Muscle of back (tissue), 13 donors: ENCODE measurements at places on chromosomes 16 and 17.

GRCh38 chr16:28617874-28618273 is 8.0 kb upstream of the SULT1A1 start:
- DNase-seq: no peak

DNA sequence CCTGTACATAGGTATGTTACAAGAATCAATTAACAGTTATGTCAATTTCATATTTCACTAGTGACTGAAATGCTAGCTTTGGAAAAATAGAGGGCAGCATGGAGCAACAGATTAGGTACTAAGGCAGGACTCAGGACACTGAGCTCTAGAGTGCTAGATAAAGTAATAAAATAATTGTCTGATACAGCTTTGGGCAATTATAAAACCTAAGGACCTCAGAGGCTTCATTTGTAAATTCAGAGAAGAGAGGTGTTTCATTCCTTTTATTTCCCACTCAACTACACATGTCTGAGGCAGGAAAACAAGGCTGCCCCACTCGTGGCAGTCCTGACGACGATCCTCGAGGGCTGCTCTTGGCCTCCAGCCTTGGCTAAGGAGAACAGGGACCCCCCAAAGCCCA is 81.5 kb downstream of the CA4 start:
- DNase-seq: peak; percentile 11

DNA sequence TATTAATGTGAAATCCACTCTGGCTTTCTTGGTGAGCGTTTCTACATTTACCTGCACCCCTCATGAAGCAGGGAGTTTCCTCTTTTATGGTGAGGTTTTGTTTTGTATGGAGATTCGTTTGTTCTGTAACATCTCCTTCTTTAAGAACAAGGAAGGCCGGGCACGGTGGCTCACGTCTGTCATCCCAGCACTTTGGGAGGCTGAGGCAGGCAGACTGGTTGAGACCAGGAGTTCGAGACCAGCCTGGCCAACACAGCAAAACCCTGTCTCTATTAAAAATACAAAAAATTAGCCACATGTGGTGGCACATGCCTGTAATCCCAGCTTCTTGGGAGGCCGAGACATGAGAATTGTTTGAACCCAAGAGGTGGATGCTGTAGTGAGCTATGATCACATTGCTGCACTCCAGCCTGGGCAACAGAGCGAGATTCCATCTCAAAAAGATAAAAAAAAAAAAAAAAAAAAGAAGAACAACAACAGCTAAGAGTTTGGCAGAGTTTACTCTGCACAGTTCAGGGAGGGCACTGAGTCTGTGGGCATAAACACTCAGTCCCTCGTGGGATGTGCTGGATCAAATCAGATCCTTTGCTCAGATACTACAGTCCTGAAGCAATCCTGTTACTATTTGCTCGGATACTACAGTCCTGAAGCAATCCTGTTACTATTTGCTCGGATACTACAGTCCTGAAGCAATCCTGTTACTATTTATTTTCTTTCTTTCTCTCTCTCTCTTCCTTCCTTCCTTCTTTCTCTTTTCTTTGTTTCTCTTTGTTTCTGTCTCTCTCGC is 28.9 kb downstream of the ADCY9 start:
- DNase-seq: no peak

GRCh38 chr16:17633181-17633951 is 162.6 kb upstream of the XYLT1 start:
- no peak for DNase-seq

- DNase-seq: no peak
Measured at GRCh38 chr16:51573191-51573590, 422.1 kb upstream of the SALL1 start.

DNA sequence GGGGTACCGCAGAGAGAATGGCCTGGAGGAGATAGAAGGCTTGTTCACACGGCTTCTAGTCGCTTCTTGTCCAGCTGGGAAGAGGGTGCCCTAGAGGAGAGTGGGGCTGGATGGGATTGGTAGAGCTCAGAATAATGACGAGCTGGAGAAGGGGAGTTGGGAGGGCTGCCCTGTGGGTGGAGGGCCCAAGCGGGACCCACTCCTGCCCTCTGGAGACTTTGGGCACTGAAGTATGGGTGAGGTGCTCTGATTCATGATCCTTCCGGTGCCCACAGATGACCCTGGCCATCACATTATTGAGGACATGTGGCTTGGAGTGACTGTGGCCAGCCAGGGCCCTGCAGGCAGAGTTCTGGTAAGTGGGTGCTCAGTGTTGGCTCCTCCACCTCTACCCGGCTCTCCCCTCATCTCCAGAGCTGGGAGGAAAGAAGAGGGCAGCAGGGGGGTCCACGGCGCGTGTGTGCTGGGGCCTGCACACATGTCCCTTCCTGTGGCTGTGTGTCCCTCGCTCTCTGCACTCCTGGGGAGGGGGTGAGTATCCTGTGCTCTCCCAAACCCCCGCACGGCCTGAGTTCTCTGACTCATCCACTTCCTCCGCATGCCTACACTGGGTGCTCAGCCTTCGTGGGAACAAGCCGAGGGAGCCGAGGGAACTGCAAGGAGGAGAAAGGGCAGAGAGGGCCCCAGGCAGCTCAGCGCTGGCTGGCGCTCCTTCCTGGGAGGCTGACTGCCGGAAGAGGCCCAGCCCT is 8.5 kb downstream of the ITGA3 start:
- DNase-seq: no peak

DNA sequence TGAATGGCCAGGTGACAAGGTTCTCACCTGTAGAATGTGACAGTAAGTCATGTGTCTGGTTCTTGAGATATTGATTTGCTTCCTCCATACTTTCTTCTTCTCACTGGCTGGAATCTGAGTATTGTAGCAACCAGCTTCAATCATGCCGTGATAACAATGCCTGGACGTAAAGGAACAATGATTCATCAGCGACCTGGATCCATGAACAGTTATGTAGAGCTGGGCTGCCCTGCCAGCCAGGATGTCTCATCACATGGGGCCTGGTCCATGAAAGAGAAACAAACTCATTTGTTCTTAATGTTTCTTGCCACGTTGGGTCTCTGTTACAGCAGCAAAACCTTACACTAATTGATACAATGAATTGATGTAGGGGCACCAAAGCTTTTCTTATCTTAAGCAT is 627.2 kb downstream of the TOX3 start:
- no peak for DNase-seq

GRCh38 chr16:85857406-85857805 is 41.6 kb upstream of the IRF8 start:
- DNase-seq: no peak
